IPS DF 6.9 (cell line): ENCODE measurements at places on chromosomes 5 and 9.

GRCh38 chr5:19547640-19548039 is 440.4 kb downstream of the CDH18 start:
- DNase-seq: no peak

DNA sequence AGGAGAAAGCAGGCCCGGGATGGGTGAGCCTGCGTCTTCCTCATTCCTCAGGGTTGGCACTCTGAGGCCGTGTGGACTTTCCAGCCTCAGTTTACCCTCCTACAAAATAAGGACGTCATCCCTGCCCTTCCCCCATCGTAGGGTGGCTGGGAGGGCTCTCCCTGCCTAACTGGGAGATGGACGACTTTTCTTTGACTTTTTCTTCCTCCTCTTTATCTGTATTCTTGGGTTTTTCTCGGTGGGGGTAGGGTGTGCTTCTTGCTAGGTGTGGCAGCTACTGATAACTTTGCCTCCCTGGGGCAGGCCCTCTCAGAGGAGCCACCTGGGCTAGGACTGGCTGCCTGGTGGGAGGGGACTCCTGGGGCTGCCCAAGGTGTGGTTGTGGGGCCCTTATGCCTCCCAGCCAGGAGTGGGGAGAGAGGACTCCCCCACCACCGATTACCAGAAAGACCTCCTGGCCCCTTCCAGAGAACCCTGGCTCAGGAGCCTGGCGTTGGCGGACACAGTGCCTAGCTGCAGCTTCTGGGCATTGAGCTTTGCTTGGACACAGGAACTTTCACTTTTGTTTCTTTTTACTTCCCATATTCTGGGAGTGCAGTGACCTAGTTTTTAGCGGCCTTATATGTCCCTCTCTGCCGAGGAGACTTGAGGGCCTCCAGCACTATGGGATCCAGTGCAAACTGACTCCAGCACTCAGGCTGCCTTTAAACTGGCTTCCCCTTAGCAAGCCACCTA is 6.1 kb downstream of the GLIPR2 start:
- no peak for DNase-seq

GRCh38 chr9:7967093-7967827 is 167.7 kb upstream of the DMAC1 start:
- no peak for DNase-seq

DNA sequence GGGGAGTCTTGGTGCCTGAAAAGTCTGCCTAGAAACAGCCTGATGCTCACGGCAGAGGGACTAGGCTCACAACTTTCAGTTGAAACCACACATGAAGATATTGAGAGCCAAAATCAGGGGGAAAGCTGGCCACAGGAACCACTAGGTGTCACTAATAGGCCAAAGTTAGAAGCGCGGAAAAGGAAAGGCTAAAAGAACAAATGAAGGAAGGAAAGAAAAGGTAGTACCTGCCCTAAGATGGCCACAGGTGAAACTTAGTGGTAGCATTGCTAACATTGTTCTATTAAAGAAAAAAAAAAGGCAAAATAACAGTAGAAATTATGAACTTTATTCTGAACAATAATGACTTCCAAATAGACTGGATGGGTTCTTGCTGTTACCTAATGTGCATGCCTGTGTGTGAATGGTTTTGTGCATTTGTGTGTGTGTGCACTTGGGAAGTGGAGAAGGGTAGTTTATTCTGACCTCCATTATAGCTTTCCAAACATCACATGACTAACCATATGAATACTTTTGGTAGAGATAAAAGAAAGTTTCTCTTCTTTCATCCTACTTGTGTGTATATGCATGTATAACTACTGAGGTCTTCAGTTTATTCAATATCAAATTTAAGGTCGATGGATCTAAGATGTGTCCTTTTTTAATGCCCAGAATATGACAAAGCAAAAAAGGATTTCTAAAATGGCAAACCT is 2.1 kb upstream of the RFESD start:
- no peak for DNase-seq

DNA sequence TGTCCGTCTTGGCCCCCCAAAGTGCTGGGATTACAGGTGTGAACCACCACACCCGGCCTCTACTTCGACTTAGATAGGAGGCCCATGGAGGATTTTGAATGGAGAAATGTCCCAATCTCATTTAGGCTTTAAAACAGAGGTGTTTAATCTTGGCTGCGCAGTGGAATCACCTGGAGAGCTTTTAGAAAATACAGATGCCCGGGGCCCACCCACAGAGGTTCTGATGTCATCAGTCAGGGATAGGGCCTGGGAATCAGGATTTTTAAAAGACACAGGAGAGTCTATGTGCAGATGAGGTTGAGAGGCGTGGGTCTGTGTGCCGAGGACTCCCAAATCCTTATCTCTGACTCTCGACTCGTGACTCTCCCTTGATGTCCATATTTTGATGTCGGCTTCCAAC is 124.0 kb upstream of the BOD1 start:
- no peak for DNase-seq

DNA sequence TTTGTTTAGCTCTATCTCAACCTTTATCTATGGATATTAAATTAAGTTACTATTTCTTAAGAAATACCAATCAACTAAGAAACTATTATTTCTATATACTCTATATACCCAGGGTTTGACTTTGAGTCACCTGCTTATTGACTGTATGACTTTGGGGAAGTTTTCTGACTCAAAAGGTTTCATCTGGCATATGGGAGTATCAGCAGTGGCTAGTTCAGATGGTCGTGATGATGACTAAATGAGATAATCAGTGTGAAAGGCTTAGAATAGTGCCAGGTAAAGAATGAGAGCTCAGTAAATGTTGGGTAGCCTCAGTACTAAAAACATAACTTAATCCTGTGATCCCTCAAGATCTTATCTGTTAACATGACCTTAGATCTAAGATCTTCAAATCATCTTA is 179.7 kb upstream of the ISL1 start:
- no peak for DNase-seq

- no peak for DNase-seq
These were observed 137.8 kb downstream of the CEP120 start for GRCh38 chr5:123285122-123286023.

DNA sequence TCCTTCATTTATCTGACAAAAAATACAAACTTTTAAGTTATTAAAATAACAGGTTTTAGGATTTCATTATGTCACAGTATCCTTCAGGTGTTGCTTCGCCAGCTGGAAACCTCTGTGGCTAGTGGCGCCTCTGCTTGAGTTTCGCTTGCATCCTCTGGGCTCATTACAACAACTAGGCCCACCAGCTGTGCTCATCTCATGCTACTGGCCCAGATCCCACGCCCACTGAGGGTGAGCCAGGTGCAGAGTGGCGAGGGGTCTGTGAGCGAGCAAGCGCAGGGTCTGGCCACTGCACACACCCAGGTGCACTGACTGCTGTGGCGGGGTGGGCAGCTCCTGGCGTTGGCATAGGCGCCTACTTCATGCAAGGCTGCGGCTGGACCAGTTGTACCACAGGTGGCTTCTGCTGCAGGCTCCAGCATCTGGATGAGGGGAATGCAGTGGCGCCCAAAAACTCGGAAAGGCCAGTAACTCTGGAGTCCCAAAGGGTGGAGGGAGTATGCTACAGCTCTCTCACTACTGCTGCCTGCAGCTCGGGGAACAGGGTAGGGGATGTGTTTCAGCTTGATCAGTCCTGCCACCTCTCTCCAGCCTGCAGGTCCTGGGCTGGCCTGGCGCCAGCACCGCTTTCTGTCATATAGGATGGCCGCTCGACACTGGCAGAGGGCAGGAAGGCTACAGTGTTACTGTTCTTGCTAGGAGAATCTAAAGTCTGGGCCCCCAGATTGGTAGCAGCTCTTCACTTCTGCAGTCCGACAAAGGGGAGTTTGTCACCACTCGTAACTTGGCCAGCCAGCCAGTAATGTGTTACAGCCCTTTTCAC is 452.1 kb downstream of the TUSC1 start:
- DNase-seq: no peak

GRCh38 chr9:35835766-35836165 is 6.7 kb downstream of the TMEM8B start:
- no peak for DNase-seq

- DNase-seq: no peak
These were observed 154.3 kb downstream of the PHF2 start for GRCh38 chr9:93730648-93731047.

- no peak for DNase-seq
These were observed 84.9 kb upstream of the PTGER4 start for GRCh38 chr5:40594811-40595210.

- DNase-seq: no peak
These were observed 492.6 kb downstream of the EBF1 start for GRCh38 chr5:158607088-158607487.

GRCh38 chr5:74201334-74202081 is 439.0 kb downstream of the ENC1 start:
- DNase-seq: no peak

- no peak for DNase-seq
These were observed 110.2 kb upstream of the LMX1B start for GRCh38 chr9:126503333-126504085.
